Hair follicle dermal papilla cell (primary cell): ENCODE measurements at places on chromosomes 7 and 10. TPM values are rescaled to one million over a fixed set of nuclear protein-coding genes. Genes with fewer than 3 reads are reported as not detected.

The HABP2 gene
- total RNA-seq, result under 0.01 TPM in 1 of 2 replicates, not detected in the other

The MYPN gene
- total RNA-seq, result 0.81 and 1.1 TPM in 2 replicates

The SEC31B gene
- 5.1 and 7.1 TPM in 2 replicates for total RNA-seq

The RASA4B gene
- 1.7 and 6.5 TPM in 2 replicates for total RNA-seq

The ADCY1 gene
- total RNA-seq, result 0.81 and 0.85 TPM in 2 replicates

The MKX gene
- total RNA-seq, result 23.7 and 40.8 TPM in 2 replicates

The PARD3 gene
- total RNA-seq, result 37.4 and 45.8 TPM in 2 replicates

The ANLN gene
- 14.4 and 17.0 TPM in 2 replicates for total RNA-seq

The EPO gene
- total RNA-seq, result not detected in 2 replicates

The ST8SIA6 gene
- not detected in 2 replicates for total RNA-seq

The EBF3 gene
- total RNA-seq, result 0.97 and 2.7 TPM in 2 replicates

The ZNF365 gene
- 3.9 and 4.0 TPM in 2 replicates for total RNA-seq

The WEE2 gene
- under 0.01 TPM in 1 of 2 replicates, not detected in the other for total RNA-seq

The SFTPA1 gene
- not detected in 2 replicates for total RNA-seq

The DIP2C gene
- total RNA-seq, result 23.0 and 32.0 TPM in 2 replicates

The AGAP6 gene
- total RNA-seq, result 3.8 and 5.0 TPM in 2 replicates

The CASP7 gene
- total RNA-seq, result 27.4 and 31.6 TPM in 2 replicates

The ITGA8 gene
- 92.0 and 104 TPM in 2 replicates for total RNA-seq

The SEMA3D gene
- total RNA-seq, result 32.7 and 40.4 TPM in 2 replicates

The OPN1SW gene
- not detected in 2 replicates for total RNA-seq

The IFIT3 gene
- 59.5 and 59.7 TPM in 2 replicates for total RNA-seq

The HMX3 gene
- not detected in 2 replicates for total RNA-seq

The BLNK gene
- not detected in 2 replicates for total RNA-seq

The EGR2 gene
- 0.61 and 1.1 TPM in 2 replicates for total RNA-seq

The FAM180A gene
- total RNA-seq, result 33.4 and 34.4 TPM in 2 replicates

The CUX1 gene
- 22.2 and 22.6 TPM in 2 replicates for total RNA-seq

The PGAM2 gene
- 0.24 and 0.32 TPM in 2 replicates for total RNA-seq

The SLC39A12 gene
- not detected in 2 replicates for total RNA-seq

The MYL10 gene
- not detected in 2 replicates for total RNA-seq
